ENCODE measurements at places on chromosomes 6 and 20. TPM values are rescaled to one million over a fixed set of nuclear protein-coding genes. Genes with fewer than 3 reads are reported as not detected.

DNA sequence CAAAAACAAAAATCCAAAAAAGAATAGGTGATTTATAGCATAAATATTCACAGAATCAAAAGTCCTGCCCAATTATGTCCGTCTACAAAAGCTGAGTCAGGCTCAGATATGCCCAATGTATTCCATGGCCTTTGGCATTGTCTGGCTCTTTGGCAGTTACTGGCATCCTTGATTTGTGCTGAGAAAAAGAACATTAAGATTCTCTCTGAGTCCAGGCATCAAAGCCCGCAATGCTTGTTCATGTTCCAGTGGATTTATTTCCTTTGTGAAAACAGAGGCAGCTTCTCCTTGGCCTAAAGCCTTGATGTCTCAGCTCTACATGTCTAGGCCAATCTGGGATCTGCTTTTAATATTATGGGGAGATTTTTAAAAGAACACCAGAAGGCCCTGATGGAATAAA is 76.1 kb upstream of the SLC4A11 start:
- no peak for DNase-seq

The MBOAT1 gene
- 21.5 TPM for total RNA-seq

- DNase-seq, result no peak
Measured at GRCh38 chr20:3876676-3877075, 12.5 kb upstream of the PANK2 start.

DNA sequence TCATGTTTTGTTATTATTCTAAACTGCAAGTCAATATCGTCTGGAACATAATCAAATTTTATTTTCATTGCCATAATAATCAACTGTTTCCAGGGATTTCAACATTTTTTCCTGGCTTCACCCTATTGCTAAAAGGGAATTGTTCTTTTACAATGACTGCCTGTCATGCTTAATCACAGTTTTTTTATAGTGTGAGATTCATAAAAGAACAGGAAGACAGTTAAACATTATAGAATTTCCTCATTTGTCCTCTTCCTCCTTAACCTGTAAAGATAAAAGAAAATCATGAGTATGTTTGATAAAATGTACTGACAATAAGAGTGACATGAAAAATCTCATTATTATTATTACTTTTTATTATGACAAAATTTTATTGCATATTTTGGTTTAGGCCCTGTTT is 73.3 kb upstream of the CENPW start:
- no peak for DNase-seq

GRCh38 chr6:44528716-44529115 is 141.2 kb downstream of the CDC5L start:
- DNase-seq, result no peak

- DNase-seq, result no peak
Measured at GRCh38 chr6:1761477-1761877, 151.8 kb downstream of the FOXC1 start.

The DEF6 gene
- 244 TPM for total RNA-seq

GRCh38 chr6:36927691-36928546 is 26.6 kb upstream of the PI16 start:
- no peak for DNase-seq

The SLC22A23 gene
- 6.2 TPM for total RNA-seq

The VSX1 gene
- not detected for total RNA-seq

The HM13 gene
- 140 TPM for total RNA-seq

GRCh38 chr20:32235331-32236047 is 27.8 kb downstream of the POFUT1 start:
- no peak for DNase-seq

- DNase-seq, result no peak
Measured at GRCh38 chr6:19655744-19656143, 181.4 kb upstream of the ID4 start.

- no peak for DNase-seq
Measured at GRCh38 chr6:164756142-164756541, 553.3 kb downstream of the C6orf118 start.

The C6orf15 gene
- total RNA-seq, result not detected

The HDGFL1 gene
- total RNA-seq, result not detected

DNA sequence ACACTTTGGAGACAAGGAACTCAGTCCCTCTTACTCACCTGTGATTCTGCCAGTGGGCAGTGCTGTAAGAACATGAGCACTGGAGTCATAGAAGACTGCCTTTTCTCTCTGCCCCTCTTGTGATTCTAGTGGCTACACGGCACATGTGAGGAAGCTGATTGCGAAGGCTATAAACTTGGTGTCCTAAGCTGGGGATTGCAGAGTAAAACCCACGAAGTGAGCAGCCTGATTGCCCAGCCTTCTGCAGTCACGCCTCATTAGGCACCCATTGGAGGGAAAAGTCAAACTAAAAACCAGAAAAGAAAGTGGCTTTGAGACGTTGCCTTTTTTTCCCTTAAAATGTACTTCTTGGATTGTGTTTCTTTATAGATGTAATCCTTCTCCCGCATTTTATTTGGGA is 748.4 kb upstream of the CHD6 start:
- no peak for DNase-seq

DNA sequence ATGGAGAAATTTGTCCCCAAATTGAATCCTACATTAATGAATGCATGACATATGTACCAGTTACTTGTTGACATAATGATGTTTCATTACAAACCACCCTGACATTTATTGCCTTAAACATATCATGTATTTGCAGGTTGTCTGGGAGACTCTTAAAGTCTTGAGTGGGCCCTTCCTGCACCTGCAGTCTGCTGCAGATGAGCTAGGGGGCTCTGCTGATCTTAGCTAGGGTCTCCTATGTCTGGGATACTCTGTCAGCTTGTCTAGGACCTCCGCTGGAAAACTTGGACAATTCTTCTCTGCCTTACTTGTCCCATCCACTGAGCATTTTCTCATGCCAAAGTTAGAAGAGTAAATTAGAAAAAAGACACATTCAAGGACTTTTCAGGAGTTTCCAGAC is 581.6 kb downstream of the HAO1 start:
- no peak for DNase-seq

GRCh38 chr6:25454136-25454535 is 175.0 kb downstream of the CARMIL1 start:
- DNase-seq, result no peak

GRCh38 chr6:11236076-11236750 is 3.7 kb upstream of the NEDD9 start:
- DNase-seq, result peak; percentile 42

The SSTR4 gene
- not detected for total RNA-seq

The CLPSL2 gene
- not detected for total RNA-seq

The AVP gene
- total RNA-seq, result 0.44 TPM

DNA sequence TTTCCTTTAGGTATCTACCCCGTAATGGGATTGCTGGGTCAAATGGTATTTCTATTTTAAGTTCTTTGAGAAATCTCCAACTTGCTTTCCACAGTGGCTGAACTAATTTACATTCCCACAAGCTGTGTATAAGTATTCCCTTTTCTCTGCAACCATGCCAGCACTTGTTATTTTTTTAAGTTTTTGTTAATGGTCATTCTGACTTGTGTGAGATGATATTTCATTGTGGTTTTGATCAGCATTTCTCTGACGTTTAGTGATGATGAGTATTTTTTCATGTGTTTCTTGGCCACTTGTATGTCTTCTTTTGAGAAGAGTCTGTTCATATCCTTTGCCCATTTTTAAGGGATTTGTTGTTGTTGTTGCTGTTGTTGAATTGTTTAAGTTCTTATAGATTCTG is 871.1 kb downstream of the KIF16B start:
- no peak for DNase-seq

The PPP1R10 gene
- total RNA-seq, result 165 TPM

DNA sequence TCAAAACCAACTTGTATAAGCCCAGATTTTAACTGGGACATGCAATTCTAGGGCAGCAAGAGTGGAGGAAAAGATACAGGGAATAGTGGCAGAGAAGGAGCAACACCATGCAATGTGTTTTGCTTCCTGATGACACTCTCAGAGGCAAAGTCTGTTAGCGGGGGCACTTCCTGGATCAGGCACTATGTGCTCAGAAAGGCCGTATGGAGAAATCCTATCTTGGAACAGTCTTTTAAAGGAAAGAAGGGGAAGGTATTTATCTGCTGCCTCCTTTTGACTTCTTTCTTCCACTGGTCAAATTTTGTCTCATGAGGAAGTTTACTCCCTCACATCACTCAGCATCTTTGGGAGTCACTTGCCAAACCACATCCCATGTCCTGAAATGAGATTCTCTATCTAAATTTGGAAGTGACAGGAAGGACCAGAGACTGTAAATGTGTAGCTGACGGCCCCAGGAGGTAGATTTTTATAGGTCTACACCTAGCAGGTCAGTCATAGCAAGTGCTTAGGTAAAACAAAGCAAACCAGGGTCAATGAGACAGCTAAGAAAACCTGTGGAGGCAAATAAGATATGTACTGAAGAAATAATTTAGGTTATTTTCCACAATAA is 91.7 kb upstream of the ELOVL5 start:
- DNase-seq, result no peak

DNA sequence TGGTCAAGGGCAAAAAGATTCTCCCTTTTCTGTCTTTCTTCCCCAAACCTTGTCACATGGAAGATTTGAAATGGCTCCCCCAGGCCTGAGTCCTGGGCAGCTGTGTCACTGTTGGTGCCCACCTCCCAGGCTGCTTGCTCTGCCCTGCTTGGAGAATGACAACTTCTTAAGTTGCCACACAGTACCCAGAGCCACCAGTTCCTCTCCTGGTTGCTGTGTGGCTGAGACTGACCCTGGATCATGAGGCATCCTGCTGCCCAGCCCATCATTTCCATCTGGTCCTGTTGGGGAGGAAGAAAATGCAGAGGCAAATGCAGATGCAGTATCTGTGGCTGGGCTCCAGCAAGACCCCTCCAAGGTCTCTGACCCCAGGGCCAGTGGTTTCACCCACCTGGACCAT is 113.7 kb downstream of the PHACTR3 start:
- DNase-seq, result no peak

- DNase-seq, result no peak
Measured at GRCh38 chr6:150299873-150300485, 68.8 kb upstream of the IYD start.

GRCh38 chr6:44289726-44290260 is 19.5 kb downstream of the TMEM151B start:
- DNase-seq, result no peak

- DNase-seq, result no peak
Measured at GRCh38 chr20:8129211-8129976, 2.7 kb upstream of the PLCB1 start.

GRCh38 chr6:108133594-108134179 is 32.1 kb upstream of the NR2E1 start:
- DNase-seq, result no peak

DNA sequence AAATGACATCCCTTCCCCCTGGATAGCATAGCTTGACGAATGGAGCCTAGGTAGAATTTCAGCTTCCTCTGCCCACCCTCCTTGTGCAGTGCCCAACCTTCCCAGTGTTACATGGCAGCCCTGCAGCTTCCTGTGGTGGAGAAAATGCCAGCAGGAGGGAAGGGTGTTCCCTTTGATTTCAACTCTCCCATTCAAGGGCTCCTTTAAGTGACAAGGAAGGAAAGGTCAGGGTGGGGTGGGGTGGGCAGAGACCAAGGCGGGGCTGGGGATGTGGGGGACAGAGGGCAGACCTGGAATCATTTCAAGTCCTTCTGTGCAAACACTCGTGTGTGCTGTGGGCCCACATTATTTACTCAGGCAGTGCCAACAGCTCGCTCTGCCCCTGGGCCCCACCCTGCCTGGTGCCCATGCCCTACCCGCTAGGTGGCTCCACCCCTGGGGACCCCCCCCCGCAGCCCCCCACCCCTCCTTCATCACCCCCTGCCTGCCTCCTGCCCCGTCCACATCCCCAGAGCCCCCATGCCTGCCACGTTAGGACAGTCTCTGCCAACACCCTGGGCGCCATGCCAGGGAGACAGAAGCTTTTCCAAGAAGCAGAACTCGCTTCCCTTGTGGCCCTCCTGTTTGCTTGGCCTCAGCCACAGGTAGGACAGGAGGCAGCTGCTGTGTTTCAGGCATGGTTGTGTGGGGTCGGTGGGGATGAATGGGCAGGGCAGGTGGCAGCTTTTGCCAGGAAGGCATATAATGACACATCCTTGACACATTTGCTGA is 9.4 kb downstream of the SPDEF start:
- no peak for DNase-seq

DNA sequence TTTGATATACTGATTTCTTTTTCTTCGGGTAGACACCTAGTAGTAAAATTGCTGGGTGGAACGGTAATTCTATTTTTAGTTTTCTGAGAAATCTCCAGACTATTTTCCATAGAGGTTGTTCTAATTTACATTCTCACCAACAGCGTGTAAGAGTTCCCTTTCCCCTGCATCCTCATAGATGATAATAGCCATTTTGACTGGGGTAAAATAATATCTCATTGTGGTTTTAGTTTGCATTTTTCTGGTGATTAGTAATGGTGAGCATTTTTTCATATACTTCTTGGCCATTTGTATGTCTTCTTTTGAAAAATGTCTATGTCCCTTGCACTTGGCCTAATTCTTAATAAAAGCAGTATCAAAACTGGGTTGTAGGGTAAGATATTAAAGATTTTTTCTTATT is 148.9 kb upstream of the SIM1 start:
- no peak for DNase-seq

DNA sequence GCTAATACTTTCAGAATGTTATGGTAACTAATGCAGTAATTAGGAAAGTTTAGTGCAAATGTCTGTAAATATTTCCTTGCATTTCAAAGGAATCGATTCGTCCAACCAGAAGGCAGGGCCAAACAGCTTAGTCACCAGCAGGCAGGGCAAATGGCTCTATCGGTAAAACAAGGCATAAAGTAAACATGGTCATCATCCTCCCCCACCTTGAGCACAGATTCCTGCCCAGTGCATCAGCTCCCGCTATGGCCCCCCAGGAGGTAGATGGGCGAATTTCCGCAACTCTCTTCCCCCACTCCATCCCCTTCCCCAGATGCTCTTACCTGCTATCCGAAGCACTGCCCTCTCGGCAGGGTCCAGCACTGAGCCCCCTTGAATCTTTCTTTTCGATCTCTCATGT is 103.8 kb upstream of the BEND6 start:
- DNase-seq, result no peak

The PPP1R16B gene
- 32.0 TPM for total RNA-seq

The SPEF1 gene
- total RNA-seq, result 0.16 TPM

GRCh38 chr6:21281366-21281765 is 312.2 kb upstream of the SOX4 start:
- DNase-seq, result no peak

Data from T-cell (primary cell).